ENCODE measurements at places on chromosomes 4 and X. TPM values are rescaled to one million over a fixed set of nuclear protein-coding genes. Genes with fewer than 3 reads are reported as not detected.

DNA sequence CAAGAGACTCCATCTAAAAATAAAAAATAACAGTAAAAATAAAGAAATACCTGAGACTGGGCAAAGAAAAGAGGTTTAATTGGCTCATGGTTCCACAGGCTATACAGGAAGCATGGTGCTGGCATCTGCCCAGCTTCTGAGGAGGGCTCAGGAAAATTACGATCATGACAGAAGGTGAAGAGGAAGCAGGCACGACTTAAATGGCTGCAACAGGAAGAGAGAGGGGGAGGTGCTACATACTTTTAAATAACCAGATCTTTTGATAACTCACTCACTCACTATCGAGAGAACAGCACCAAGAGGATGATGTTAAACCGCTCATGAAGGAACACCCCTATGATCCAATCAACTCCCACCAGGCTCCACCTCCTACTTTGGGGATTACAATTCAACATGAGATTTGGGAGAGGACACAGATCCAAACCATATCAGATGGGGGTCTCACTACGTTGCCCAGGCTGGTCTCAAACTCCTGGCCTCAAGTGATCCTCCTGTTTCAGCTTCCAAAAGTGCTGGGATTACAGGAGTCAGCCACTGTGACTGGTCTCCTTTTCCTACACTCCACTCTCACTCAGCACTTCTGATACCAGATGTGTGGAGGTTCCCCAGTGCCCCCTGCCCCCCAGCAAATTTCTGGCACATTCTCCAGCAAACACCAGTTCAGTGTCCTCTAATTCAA lies 11.9 kb upstream of the ZNF157 start:
- no peak for DNase-seq
- no peaks in the 10 kb centered on the region for H3K36me3 ChIP-seq
- no peaks in the 10 kb centered on the region for H3K27me3 ChIP-seq
- H3K4me3 ChIP-seq: no peak overlapping the region
- no peak overlapping the region for H3K27ac ChIP-seq

GRCh38 chr4:17132226-17132625 lies 233.8 kb upstream of the LDB2 start:
- no peaks in the 10 kb centered on the region for H3K4me1 ChIP-seq
- no peak for DNase-seq
- no peak overlapping the region for H3K4me3 ChIP-seq
- no peaks in the 10 kb centered on the region for H3K36me3 ChIP-seq
- H3K27ac ChIP-seq: no peak overlapping the region

Gene FAT1
- total RNA-seq: 82.3 TPM

- H3K4me3 ChIP-seq: no peak overlapping the region
- no peaks in the 10 kb centered on the region for H3K27me3 ChIP-seq
- H3K27ac ChIP-seq: no peak overlapping the region
- no peaks in the 10 kb centered on the region for H3K36me3 ChIP-seq
Measured at GRCh38 chr4:111650674-111651086, 494.6 kb upstream of the FAM241A start.

DNA sequence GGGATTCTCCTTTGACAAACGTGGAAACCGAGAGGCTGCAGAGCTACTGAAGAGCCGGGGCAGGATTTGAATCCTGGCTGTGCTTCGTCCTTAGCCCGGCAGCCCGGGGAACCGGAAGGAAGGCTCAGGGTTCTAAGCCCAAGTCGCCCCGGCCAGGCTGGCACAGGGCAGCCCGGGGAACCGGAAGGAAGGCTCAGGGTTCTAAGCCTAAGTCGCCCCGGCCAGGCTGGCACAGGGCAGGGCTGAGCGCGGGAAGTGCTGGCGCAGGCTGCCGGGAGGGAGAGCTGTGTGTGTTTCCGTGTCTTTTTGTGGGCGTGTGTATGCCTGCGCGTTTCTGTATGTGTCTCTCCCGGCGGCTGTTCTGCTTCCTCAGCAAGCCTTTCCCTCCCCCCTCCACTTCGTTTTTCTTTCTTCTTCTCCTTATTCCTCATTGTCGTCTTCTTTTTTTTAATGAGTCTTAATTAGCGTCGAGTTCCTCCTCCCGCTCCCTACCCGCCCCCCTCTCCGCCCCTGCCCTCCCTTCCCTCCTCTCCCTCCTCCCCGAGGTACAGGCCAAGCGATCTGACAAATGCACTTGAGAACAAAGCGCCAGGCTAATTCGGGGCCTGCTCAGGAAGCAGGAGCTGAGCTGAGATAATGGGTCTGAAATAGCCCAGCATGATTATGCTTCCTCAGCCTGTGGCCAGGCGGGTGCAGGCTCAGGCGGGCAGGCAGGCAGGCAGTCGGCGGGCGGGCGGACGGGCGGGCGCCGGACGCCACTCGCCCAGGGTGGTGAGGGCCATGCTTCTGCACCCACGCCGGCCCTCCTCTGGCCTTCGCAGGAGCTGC lies 65.9 kb downstream of the EFNB1 start:
- no peak overlapping the region for H3K4me3 ChIP-seq
- no peaks in the 10 kb centered on the region for H3K4me1 ChIP-seq

DNA sequence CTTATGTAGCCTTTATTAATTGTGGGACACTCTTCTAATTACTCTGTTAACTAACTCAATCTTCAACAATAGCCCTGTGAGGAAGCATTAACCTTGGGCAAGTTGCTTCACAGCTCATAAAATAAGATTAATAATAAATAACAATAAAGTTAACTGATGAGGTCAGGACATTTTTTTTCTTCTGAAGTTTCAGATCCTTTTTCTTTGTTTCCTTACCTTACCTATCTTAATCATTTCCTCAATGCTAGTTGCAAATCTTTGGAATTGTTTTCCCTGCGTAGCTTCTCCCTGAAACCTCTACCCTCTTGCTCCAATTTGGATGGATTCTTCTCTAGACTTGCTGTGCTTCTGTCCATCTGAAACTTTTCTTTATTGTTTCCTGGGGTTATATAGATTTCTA lies 17.5 kb upstream of the PLAC8 start:
- H3K4me3 ChIP-seq: no peak overlapping the region
- no peaks in the 10 kb centered on the region for H3K36me3 ChIP-seq
- no peaks in the 10 kb centered on the region for H3K27me3 ChIP-seq
- H3K4me1 ChIP-seq: no peaks in the 10 kb centered on the region
- no peak overlapping the region for H3K27ac ChIP-seq

- H3K27me3 ChIP-seq: no peaks in the 10 kb centered on the region
- H3K27ac ChIP-seq: no peak overlapping the region
- H3K4me1 ChIP-seq: no peaks in the 10 kb centered on the region
- DNase-seq: no peak
- H3K4me3 ChIP-seq: no peak overlapping the region
Measured at GRCh38 chrX:155534800-155535199, 76.4 kb upstream of the F8A3 start.

Gene AKAP14
- not detected for total RNA-seq

Gene AADAT
- total RNA-seq: 1.9 TPM

DNA sequence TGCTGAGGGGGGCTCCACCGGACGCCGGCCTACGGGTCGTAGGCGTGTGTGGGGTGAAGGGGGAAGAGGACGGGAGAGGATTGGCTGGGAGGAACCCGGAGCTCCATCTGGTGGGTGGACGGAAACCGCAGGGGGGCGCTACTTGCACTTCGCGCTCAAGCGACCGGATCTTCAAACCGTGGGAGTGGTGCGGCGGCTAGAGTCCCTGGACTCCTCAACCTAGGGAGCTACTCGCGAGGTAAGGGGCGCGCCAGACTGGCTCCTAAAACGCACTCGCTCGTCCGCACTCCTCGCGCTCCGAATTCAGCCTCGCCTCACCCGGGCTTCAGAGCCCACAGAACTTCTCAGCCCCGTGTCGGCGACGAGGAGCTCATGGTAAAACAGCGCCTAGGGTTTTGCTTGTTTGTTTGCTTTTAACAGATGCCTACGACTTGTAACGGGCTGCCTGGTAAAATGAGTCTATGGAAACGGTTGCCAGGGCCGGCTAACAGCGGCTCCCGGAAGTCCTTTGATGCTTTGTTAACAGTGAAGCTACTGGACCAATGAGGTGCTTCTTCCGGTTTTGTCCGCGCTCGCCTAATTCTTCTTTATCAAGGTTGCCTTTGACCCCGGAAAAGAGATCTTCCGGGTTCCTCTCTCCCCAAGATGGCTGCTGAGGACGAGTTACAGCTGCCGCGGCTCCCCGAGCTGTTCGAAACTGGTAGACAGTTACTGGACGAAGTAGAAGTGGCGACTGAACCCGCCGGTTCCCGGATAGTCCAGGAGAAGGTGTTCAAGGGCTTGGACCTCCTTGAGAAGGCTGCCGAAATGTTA lies at the start of gene IGBP1:
IGBP1 (plus strand) TSS at position 145 of the 813 bp plus-strand sequence; CDS start at position 646, 501 bp downstream.
- peaks cover 8% of the 10 kb centered on the region for H3K4me1 ChIP-seq
- peak within 1 kb of the TSS; percentile 87 for H3K27ac ChIP-seq
- peak within 1 kb of the TSS; percentile 47 for H3K4me3 ChIP-seq
- H3K36me3 ChIP-seq: no peaks in the 10 kb centered on the region
- DNase-seq: peak; percentile 87
- no peaks in the 10 kb centered on the region for H3K27me3 ChIP-seq

DNA sequence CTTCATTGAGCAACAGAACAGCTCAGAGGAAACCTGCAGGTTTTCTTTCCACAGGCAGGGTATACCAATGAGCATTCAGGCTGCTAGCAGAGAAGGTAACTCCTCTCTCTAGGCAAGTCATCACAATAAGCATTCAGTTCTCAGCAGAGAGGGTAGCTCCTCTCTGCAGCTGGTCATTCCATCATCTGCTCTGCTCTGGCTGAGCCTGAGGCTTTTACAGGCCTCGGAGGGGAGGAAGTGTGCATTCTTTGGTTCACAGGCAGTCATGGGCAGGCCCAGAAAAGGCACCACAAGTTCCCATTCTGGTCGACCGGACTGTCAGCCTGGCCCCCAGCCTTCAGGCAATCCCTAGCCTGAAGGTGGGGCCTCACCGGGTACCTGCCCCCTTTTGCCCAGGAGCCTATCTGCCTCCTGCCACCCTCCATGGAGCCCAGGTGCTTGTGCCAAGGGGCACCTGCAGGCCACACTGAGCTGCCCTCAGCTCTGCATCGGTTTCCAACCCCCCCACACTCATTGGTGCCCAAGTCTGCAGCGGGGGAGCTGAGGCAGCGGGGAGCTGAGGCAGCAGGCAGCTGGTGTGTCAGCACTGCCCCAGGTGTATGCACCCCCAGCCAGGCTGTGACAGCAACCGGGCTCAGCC lies 83.1 kb downstream of the PRDM5 start:
- H3K27ac ChIP-seq: no peak overlapping the region
- DNase-seq: peak; percentile 62
- no peak overlapping the region for H3K4me3 ChIP-seq
- no peaks in the 10 kb centered on the region for H3K27me3 ChIP-seq
- no peaks in the 10 kb centered on the region for H3K36me3 ChIP-seq
- H3K4me1 ChIP-seq: no peaks in the 10 kb centered on the region

Gene HPGD
- total RNA-seq: 3.9 TPM

Gene MAGEA11
- not detected for total RNA-seq

Gene TMPRSS11B
- not detected for total RNA-seq

Gene SAT1
- 51.1 TPM for total RNA-seq

DNA sequence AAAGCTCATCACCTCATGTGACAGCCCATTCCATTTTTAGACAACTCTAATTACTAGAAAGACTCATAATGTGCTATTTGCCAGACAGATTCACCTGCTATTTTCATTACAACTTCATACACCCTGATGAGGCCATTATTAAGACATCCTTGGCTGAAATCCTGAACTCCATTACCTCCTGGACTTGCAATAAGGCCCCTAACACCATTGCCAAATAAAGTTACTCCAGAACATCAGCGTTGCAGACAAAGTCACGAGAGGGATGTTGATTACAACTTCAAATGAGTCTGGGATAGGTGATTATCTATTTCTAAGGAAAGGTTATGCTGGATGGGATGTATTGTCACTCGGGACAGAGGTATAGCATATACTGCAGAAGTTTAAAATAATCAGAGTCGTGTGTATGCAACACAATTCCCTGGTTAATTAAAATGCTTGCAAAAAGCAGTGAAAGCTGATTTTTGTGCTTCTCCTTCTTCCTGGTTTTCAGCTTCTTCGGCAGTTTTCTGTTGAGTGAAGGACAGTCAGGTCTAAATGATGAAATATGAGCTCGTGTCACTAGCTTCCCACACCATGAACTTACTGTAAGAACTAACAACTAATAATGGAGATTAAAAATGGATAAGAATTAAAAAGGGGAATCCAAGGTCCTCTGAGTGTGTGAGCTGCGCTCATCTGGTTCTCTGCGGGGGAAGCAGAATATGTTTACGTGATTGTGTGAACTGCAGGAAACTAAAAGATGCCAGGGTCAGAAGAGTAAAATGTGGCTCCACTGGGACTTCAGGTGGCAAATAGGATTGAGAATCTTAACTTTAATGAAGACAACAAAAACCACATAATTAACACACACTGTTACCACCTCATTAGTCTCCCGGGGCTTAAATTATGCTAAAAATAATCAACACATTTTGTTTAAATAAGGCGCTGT lies 17.6 kb upstream of the SOD3 start:
- no peak for DNase-seq
- H3K27me3 ChIP-seq: no peaks in the 10 kb centered on the region
- no peak overlapping the region for H3K4me3 ChIP-seq
- no peak overlapping the region for H3K27ac ChIP-seq

Gene MAGED4B
- total RNA-seq: 3.5 TPM

DNA sequence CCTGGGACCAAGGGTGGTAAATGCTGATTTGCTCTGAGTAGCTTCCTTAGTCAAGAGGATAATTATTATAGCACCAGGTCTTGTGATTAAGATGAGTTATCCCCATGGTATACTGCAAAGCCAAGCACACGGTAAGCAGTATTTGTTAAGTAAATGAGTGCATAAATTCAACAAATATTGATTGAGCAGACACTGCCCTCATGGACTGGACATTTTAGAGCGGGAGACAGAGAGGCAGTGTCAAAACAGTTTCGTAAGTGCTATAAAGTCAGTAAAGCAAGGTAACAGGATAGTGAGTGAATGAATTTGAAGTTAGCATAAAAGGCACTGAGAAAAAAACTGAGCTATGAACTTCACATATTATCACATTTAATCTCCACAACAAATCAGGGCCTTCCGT lies 13.9 kb downstream of the PHF8 start:
- DNase-seq: no peak
- H3K4me1 ChIP-seq: no peaks in the 10 kb centered on the region
- no peak overlapping the region for H3K4me3 ChIP-seq
- no peaks in the 10 kb centered on the region for H3K27me3 ChIP-seq
- no peak overlapping the region for H3K27ac ChIP-seq

Gene PDLIM3
- 9.3 TPM for total RNA-seq

Gene CFI
- 76.2 TPM for total RNA-seq

Gene ZBED1
- total RNA-seq: 39.5 TPM

GRCh38 chr4:119041951-119042560 lies 93.6 kb upstream of the MYOZ2 start:
- peak; percentile 38 for DNase-seq
- H3K27me3 ChIP-seq: no peaks in the 10 kb centered on the region
- H3K4me3 ChIP-seq: no peak overlapping the region
- no peak overlapping the region for H3K27ac ChIP-seq

All from pancreas (tissue), 10 donors.